Activated T-cell treated with anti-CD3 and anti-CD28 coated beads for 4 hours (primary cell): ENCODE measurements at places on chromosomes 4 and X.

- DNase-seq: no peak
Measured at GRCh38 chrX:70096052-70096451, 33.8 kb downstream of the OTUD6A start.

DNA sequence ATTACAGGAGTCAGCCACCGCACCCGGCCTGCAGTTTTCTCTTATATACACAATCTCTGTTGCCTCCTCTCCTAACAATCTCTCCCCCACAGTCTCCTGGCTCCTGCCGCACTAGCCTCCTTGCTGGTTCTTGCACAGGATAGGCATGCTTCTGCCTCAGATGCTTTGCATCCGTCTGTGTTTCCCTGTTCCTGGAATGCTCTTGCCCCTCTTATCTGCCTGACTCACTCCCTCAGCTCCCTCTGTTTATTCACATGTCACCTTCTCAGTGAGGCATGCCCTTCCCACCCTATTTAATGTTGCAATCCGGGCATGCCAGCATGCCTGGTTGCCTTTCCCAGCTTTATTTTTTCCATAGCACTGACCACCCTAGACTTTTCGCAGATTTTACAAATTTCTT is 161.9 kb downstream of the PHF8 start:
- DNase-seq: no peak

GRCh38 chr4:93199492-93199891 is 629.1 kb upstream of the ATOH1 start:
- DNase-seq: no peak

DNA sequence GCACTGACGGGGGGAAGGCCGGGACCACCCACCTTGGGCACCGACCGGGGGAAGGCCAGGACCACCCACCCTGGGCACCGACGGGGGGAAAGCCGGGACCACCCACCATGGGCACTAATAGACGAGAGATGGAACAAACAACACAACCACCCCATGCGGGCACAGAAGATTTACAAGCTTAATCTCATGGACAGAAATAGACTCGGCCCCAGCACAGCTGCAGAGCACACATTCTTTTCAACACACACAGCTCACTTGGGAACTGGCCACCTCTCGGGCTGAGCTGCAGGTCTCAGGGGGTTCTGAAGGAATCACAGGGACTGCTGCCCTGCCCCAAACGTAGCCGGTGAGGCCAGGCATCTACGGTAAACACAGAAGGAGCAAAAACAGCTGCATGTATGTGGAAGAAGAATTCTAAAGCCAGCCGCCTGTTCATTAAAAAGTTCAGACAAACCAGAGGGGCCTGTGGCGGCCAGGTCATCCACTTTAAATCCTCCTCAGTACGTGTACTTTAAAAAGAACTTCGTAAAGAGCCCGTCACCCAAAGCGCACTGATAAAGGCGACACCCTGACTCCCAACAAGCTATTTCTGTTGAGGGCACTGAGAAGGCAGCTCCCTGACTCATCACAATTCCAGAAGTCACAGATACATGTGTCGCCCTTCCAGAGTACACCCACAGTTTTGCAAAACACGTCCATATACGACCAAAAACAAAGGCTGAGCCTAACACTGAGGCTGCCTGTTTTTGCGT is 17.7 kb downstream of the PPP2R3B start:
- no peak for DNase-seq

GRCh38 chr4:67575232-67576058 is 16.9 kb downstream of the STAP1 start:
- no peak for DNase-seq

- DNase-seq: no peak
Measured at GRCh38 chrX:90012395-90012794, 90.7 kb downstream of the TGIF2LX start.

DNA sequence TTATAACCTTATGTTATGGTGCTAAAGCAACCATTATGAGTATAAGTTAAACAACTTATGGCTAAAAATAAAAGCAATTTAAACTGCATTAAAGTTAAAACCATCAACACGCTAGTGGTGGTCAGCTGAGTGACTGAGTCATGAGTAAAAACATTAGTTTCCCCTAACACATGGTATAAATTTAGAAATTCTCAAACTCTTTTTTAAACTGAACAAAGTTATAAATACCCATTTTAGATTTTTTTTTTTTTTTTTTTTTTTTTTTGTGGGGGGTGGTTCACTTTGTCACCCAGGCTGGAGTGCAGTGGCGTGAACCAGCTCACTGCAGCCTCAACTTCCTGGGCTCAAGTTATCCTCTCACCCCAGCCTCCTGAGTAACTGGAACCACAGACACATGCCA is 5.4 kb upstream of the BBS7 start:
- no peak for DNase-seq

DNA sequence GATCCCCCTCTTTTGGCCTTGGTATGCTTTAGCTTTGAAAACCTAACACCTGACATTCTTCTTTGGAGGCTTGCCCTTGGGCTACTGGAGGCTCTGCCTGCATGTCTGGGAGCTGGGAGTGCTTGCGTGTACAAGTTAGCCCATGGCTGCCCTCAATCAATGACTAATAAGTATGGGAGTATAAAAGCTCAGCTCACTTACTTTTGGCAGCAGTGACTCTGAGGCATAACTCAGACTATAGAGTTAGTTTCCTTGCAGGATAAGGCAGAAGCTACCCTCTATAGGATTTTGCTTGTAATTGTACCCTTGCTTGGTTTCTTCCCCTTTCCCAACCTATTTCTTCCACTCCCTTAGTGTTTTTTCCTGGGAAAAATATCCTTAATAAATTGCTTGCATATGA is 247.9 kb downstream of the PPP1R2C start:
- DNase-seq: no peak

- no peak for DNase-seq
Measured at GRCh38 chrX:73877687-73878086, 314.7 kb downstream of the CHIC1 start.

DNA sequence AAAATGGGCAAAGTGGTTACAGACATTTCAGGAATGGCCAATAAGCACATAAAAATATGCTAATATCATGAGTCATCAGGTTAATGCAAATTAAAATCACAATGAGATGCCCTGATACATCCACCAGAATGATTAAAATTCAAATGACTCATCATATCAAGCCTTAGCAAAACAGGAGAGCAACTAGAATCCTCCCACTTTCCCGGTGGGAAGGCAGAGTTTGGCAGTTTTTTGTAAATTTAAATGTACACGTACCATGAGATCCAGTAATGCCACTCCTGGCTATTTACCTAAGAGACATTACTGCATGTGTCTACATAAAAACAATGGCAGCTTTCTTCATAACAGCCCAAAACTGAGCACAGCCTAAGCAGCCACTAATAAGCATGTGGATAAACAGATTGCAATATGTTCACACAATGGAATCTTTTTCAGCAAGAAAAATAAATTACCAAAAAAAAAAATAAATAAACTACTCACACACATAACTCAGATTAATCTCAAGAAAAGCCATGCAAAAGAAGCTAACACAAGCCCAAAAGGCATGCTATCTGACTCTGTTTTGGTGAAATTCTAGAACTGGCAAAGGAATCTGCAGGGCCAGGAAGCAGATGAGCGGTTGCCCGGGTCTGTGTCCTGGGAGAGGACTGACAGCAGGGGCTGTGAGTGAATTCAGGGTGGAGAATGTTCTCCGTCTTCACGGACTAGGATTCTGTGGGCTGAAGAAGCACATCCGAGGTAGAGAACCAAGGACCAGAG is 48.8 kb downstream of the AFAP1 start:
- DNase-seq: no peak

DNA sequence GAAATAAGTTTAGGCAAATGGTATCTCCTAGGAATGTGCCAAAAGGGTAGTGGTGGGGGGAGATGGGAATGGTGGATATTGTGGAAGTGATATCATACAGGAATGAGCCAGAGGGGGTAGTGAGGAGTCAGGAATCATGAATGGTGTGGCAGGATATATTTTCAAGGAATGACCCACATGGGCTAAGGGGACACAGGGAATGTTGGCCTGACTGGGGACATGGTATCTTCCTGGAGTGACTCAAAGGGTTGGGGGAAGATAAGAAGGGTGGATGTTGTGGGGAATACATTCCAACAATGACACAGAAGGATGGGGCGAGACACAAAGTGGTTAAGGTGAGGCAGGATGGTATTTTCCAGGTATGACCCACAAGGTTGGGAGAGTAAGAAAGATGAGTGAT is 60.6 kb downstream of the MAOA start:
- DNase-seq: no peak

- DNase-seq: no peak
Measured at GRCh38 chr4:140924761-140925392, 168.7 kb upstream of the TBC1D9 start.

- no peak for DNase-seq
Measured at GRCh38 chrX:46256875-46257274, 288.3 kb downstream of the ZNF674 start.

DNA sequence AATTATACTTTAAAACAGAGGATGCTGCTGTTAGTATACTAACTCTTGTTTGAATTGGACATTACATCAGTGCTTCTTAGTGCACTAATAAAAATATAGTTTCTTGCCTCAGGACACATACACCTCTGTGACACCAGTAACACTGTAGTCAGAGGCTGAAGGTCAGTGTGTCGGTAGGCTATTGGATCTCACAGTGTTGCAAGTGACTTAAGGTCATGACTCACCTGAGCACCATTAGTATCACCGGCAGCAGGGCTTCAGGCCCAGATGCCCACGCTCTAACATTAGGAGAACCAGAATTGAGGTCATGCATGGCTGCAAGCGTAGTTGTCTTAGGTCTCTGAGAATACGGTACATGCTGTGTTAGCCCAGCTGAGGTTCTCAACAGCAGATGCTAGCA is 15.2 kb downstream of the ETDC start:
- DNase-seq: no peak

DNA sequence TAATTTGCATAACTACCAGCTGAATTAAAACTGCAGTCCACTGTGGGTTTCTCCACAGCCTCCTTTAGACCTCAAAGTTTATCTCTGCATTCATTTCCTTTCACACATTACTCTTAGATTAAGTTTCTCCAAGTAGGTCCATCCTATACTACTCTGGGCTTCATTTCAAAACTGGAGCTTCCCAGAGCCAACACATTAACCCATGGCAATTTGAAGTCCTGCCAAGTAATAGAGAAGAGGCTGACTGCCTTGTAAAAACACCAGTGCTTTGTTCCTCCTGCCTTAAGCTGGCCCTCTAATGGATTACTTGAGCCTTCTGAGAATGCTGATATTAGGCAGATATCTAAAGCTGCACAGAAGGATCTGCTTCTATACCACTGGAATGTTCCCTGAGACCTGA is 997.2 kb upstream of the SLIT2 start:
- no peak for DNase-seq

GRCh38 chr4:161178310-161178709 is 985.5 kb downstream of the FSTL5 start:
- no peak for DNase-seq

DNA sequence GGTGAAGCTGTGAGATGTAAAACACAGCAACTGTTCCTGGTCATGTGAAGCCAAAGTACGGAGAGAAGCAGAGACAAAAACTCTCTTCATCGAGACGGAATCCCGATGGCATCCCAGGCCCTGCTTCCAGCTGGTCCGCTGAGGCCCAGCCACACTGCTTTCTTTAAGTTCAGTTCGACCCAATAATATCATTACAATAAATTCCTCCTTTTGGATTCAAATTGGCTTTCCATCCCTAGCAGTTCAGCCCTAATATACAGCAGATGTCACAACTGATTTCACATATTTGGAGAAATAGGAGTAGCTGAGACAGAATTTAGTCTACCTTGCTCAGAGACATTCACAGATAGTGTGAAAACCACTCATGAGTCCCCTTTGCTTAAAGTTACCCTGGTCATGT is 98.3 kb upstream of the SPRY1 start:
- DNase-seq: no peak

GRCh38 chr4:54197926-54198325 is 31.2 kb upstream of the PDGFRA start:
- no peak for DNase-seq

DNA sequence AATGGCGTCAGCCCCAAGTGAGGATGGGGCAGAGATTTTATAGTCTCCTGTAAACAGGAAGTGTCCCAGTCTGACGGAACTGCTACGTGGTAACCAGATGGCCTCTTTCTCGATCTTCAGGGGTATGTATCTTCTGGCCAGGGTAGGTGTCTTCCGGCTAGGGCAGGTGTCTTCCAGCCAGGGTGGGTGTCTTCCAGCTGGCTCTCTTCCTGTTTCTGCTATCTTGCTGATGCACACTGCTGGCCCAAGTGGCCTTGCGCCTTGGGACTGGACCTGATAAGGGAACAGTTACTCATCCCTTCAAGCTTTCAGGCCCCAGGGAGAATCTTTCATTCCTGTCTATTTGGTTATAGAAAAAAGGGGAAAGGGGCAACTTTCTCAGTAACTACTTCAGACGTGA is 178.7 kb upstream of the MAGEE2 start:
- DNase-seq: no peak

DNA sequence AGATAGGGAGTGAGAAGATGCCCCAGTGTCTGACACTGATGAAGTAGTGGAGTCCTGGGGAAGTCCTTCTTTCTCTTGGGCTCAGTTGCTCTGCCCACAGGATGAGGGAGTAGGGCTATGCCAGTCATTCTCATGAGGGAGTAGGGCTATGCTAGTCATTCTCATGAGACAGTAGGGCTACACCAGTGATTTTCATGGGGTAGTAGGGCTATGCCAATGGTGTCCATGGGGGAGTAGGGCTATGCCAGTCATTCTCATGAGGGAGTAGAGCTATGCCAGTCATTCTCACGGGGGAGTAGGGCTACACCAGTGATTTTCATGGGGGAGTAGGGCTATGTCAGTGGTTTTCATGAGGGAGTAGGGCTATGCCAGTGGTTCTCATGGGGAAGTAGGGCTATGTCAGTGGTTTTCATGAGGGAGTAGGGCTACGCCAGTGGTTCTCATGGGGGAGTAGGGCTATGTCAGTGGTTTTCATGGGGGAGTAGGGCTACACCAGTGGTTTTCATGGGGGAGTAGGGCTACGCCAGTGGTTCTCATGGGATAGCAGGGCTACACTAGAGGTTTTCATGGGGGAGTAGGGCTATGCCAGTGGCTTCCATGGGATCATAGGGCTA is 43.3 kb upstream of the SOD3 start:
- DNase-seq: no peak

DNA sequence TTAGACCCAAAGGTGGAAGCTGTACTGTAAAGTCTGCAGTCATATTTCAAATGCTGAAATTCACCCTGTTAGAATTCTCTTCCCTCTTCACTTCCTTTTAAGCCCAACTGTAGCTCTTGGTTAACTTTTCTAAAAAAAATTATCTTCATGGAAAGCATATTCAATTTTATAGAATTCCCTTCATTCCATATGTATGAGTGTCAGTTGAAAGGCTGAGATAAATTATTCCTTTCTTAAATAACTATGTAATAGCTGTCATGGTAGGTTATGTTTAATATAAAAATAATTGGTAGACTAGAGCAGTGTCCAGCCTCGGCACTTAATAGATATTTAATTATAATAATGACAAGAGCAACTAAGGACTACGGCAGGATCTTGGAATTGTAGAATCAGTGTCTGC is 16.8 kb upstream of the ARSH start:
- no peak for DNase-seq

DNA sequence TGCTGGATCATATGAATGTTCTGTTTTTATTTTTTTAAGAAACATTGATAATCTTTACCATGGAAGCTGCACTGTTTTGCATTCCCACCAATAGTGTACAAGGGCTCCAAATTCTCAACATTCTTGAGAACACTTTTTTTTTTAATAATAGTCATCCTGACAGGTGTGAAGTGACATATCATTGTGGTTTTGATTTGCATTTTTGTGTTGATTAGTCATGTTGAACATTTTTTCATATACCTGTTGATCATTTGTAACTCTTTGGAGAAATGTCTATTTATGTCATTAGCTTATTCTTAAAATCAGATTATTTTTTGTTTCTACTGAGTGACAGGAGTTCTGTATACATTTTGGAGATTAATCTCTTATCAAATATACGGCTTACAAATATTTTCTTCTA is 408.5 kb downstream of the GLUD2 start:
- no peak for DNase-seq
